ENCODE measurements at places on chromosomes 11 and 22.

DNA sequence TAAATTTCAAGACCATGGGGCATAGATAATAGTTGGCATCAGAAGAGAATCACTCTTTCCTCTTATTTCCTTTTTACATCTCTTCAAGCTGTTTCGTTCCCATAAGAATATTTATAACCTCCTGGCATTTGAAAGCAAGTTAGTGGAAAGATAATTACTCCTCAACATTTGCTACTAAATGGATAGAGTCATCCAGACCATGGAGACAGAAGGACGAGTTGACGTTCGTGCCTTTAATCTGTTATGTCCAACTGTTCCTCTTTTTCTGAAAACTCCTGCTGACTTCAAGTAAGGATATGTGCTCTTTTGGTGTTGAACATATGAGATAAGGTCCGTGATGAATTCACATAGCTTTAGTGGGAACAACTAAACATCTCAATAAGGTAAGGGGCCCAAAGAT, 414.2 kb downstream of the LRRC4C start:
- DNase-seq = no peak

DNA sequence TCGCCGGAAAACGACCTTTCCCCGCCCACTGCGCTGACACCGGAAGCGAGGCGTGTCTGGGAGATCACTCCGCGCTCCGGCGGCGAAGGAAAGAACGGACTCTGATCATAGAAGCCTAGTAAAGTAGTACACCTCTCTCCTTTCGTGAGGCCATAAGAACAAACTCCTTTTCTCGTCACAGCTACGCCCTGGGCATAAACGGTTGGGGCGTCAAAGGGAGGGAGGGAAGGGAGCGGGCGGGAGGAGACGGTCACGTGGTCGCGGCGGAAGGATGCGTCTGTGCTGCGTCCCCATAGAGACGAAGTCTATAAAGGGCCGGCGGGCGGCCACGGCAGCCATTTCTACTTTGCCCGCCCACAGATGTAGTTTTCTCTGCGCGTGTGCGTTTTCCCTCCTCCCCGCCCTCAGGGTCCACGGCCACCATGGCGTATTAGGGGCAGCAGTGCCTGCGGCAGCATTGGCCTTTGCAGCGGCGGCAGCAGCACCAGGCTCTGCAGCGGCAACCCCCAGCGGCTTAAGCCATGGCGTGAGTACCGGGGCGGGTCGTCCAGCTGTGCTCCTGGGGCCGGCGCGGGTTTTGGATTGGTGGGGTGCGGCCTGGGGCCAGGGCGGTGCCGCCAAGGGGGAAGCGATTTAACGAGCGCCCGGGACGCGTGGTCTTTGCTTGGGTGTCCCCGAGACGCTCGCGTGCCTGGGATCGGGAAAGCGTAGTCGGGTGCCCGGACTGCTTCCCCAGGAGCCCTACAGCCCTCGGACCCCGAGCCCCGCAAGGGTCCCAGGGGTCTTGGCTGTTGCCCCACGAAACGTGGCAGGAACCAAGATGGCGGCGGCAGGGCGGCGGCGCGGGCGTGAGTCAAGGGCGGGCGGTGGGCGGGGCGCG, at the start of gene ATF4:
Gene ATF4 (plus strand): TSS at position 337 of the 880 bp plus-strand sequence. CDS start 884 bp downstream, outside the sequence.
- DNase-seq = peak; percentile 94

DNA sequence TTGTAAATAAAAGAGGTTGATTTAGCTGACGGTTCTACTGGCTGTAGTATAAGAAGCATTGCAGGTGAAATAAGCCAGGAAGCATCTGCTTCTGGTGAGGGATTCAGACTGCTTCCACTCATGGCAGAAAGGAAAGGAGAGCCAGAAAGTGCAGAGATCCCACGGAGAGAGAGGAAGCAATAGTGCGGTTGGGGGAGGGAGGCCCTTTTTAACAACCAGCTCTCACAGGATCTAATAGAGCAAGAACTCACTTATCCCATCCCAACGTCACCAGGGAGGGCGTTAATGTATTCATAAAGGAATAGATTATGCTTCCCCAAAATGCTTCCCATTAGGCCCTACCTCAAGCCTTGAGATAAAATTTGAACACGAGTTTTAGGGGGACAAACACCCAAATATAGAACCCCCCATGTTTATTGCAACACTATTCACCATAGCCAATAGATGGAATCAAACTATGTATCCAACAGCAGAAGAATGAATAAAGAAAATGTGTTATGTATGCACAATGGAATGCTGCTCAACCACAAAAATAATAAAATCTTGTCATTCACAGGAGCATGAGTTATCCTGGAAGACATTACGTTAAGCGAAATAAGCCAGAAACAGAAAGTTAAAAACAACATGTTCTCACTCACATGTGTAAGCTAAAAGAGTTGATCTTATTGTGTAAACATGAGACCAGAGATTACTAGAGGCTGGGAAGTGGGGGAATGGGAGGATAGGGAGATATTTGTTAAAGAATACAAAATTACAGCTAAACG, 908.3 kb upstream of the ANO3 start:
- DNase-seq = no peak

DNA sequence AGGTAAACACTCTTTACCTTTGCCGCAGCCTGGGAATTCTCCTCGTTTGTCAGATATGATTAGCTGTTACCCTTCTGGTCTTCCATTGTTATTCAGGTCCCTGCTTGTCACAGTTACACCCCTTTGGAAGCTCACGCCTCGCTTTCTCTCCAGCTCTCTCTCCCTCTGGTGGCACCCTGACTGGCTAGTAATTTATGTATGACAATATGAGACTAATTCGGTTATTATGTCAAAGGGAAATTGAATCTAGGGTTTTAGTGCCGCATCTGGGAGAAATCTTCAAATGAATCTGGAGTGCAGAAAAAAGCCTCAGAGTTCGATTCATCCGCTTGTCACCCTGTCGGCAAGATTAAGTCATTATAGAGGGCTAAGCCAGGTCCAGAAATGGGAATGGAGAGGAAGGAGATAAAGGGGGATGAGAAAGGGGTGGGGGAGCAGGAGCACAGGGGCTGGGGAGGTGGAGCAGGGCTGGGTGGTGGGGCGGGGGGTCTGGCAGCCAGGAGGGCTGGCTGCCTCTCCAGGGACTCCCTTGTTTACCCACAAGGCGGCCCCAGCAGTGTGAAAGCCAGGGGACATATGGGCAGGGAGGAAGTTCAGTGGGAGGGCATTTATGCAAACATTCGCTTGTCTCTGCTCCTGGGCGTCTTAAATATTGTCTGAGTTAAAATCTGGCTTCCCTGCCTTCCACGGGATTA, 179.0 kb upstream of the NECTIN1 start:
- DNase-seq = no peak

GRCh38 chr22:48098243-48098920, 1335.9 kb downstream of the TBC1D22A start:
- DNase-seq = no peak

DNA sequence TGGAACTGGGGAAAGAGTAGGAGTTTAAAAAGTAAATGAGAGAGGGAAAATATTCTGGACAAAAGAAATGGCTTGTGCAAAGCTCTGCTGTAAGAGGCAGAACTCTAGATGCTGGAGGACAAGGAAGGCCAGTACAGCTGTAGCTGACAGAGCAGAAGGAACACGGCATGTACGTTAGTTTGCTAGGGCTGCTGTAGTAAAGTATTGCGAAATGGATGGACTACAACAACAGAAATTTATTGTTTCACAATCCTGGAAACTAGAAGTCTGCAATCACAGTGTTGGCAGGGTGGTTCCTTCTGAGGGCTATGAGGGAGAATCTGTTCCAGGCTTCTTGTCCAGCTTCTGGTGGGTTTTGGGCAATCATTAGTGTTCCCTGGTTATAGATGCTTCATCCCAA, 454.4 kb downstream of the NTM start:
- DNase-seq = no peak

- DNase-seq = no peak
Measured at GRCh38 chr11:114291381-114291780, 4.8 kb upstream of the NNMT start.

GRCh38 chr11:132626446-132626845, 905.9 kb downstream of the OPCML start:
- DNase-seq = no peak

DNA sequence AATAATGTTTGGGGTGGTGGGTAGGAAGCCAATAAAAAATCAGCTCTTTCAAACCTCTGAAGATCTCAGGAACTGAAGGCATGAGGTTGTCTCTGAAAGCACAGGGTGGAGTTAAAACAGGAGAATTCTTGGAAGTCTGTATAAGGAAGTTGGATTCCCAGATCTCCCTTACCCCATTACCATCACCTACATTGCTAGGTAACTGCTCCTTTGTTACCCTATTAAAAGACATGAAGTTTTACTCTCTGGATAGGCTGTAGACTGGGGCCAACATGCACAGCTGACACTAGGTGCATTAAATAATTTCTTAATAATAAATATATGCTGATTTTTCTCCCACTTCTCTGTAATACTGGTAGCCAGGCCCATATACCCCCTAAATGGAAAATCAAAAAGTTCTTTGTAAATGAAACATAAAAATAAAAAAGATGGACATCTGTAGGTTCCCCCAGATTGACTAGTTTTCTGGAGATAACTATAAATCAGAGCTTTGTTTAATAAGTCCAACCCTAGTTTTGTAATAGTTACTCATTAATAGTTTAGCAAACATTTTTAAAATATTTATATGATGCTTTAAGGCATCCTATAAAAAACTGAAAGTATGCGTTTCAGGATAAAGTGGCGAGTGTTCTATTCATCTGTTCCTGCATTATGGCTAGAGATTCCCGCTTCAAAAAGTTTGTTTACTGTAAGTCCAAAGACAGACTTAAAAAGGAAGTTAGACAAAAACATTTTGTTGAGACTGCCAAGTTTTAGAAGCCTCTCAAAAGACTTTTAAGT, 63.8 kb downstream of the KIF18A start:
- no peak for DNase-seq

All from stimulated activated CD8-positive, alpha-beta memory T cell treated with anti-CD3 and anti-CD28 coated beads, Interleukin-4, amount 100 ng/mL, for 48 hours (primary cell).